ENCODE measurements at places on chromosomes 3 and 15. TPM values are rescaled to one million over a fixed set of nuclear protein-coding genes. Genes with fewer than 3 reads are reported as not detected.
A peak's percentile ranks its signal among the peaks of the same experiment; 100 is the strongest.

DNA sequence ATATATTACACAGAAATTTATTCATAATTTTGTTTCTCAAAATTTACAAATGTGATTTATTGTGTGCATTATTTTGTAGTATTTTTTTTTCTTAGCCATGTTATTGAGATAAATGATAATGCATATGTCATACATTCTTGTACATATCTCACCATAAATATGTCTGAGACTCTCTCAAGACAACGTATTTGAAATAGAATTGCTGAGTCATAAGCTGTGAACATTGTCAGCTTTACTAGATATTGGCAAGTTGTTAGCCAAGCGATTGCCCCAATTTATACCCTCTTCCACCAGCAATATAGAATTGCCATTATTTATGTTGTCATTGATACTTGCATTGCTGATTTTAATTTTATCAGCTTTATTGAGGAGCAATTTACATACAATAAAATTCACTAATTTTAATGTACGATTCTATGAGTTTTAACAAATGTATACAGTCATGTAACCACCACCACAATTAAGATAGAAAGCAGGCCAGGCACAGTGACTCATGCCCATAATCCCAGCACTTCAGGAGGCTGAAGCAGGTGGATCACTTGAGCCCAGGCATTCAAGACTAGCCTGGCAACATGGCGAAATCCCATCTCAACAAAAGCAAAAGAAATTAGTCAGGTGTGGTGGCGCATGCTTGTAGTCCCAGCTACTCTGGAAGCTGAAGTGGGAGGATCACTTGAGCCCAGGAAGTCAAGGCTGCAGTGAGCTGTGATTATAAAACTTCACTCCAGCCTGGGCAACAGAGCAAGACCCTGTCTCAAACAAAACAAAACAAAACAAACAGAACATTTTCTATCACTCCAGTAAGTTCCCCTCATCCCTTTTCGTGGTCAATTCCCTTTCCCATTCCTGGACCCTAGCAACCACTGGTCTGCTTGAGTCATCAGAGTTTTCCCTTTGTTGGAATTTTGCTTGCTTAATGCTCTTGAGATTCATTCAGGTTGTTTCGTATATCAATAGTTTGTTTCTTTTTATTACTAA is 373.1 kb downstream of the MFSD1 start:
- no peak for DNase-seq
- no peaks in the 10 kb centered on the region for H3K4me1 ChIP-seq
- H3K4me3 ChIP-seq = no peak overlapping the region

Gene IL20RB
- not detected for total RNA-seq

GRCh38 chr3:173529062-173529711 is 131.6 kb downstream of the NLGN1 start:
- peak; percentile 26 for DNase-seq
- H3K27ac ChIP-seq = no peak overlapping the region
- no peaks in the 10 kb centered on the region for H3K27me3 ChIP-seq
- no peaks in the 10 kb centered on the region for H3K36me3 ChIP-seq
- no peak overlapping the region for H3K4me3 ChIP-seq

DNA sequence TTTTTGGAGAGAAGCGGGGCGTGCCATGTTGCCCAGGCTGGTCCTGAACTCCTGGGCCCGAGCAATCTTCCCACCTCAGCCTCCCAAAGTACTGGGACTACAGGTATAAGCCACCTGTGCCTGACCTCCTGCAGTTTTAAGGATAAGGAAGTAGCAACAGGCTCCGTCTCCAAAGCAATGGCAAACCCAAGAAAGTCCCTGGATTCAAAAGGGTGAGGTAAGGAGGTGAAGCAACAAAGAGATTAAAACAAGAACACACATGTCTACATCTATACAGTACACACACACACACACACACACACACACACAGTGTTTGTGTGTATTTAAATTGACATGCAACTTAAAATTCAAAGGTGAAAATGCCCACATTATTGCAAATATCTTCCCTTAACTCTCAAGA is 58.9 kb downstream of the ABCC5 start:
- H3K4me3 ChIP-seq = no peak overlapping the region
- H3K4me1 ChIP-seq = no peaks in the 10 kb centered on the region
- no peaks in the 10 kb centered on the region for H3K27me3 ChIP-seq
- no peak overlapping the region for H3K27ac ChIP-seq
- no peak for DNase-seq
- no peaks in the 10 kb centered on the region for H3K36me3 ChIP-seq

GRCh38 chr15:82840166-82840565 is 30.7 kb downstream of the WHAMM start:
- DNase-seq = no peak
- peaks cover 34% of the 10 kb centered on the region for H3K36me3 ChIP-seq
- no peak overlapping the region for H3K4me3 ChIP-seq
- H3K27me3 ChIP-seq = no peaks in the 10 kb centered on the region

Gene ALPK3
- 7.8 TPM for total RNA-seq

DNA sequence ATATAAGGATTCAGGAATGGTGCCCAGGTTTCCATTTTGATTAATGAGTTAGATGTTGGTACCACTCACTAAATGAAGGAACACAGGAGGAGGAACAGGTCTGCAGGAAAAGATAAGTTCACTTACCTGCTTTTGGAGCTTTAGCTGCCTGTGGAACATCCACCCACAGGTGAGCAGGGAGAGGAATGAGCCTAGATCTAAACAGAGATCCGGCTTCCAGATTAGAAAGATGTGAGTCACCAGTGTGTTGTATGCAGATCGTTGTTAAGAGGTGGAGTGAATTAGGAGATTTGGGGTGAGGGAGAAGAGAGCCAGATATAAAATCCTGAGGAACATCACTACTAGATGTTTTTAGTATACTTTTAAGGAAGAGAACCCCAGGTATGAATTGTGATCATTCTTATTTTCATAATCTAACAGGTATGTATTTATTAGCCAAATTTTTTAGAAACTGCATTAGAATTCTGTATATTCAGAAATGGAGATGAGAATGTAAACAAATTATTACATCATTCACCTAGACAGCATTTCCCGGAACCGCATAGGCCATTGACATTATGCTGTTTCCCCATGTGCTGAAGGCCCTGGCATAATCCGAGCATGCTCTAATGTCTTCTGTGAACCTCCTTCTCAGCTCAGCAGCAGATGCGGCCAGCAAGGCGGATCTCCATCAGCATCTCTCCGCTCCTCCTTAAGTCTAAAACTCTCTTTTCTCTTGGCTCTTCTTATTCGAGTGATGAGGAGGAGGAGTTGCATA is 118.2 kb downstream of the KLHL25 start:
- no peaks in the 10 kb centered on the region for H3K36me3 ChIP-seq
- no peaks in the 10 kb centered on the region for H3K27me3 ChIP-seq
- H3K27ac ChIP-seq = no peak overlapping the region
- H3K4me1 ChIP-seq = peaks cover 5% of the 10 kb centered on the region

- no peak for DNase-seq
- H3K27ac ChIP-seq = no peak overlapping the region
- peaks cover 20% of the 10 kb centered on the region for H3K4me1 ChIP-seq
- H3K36me3 ChIP-seq = no peaks in the 10 kb centered on the region
- H3K27me3 ChIP-seq = no peaks in the 10 kb centered on the region
Observed at GRCh38 chr15:77862651-77863104, 214.8 kb downstream of the TBC1D2B start.

Gene LMCD1
- total RNA-seq = 10.9 TPM

DNA sequence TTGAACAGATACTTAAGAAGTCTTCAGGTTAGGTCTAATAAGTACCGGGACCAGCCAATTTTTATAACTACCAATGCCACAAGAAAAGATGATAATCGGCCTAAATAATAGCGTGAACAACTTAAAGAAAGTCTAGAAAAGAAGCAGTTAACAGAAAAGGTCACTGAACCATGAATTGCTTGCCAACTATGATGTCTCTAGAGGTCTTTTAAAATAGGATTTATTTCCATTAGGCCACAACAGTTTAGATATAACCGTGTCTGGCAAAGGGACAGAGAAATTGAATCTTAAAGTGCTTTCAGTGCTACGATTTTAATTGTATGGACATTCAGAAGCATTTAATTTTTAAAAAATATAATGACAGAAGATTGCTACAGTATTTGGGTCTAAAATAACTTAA is 1070.4 kb downstream of the ROBO1 start:
- DNase-seq = no peak
- no peaks in the 10 kb centered on the region for H3K36me3 ChIP-seq
- no peak overlapping the region for H3K4me3 ChIP-seq
- no peaks in the 10 kb centered on the region for H3K4me1 ChIP-seq
- H3K27me3 ChIP-seq = no peaks in the 10 kb centered on the region

GRCh38 chr15:46848704-46849103 is 868.6 kb upstream of the SEMA6D start:
- no peaks in the 10 kb centered on the region for H3K36me3 ChIP-seq
- H3K4me1 ChIP-seq = no peaks in the 10 kb centered on the region
- no peak for DNase-seq
- no peak overlapping the region for H3K4me3 ChIP-seq

GRCh38 chr3:8871306-8871705 is 92.0 kb downstream of the RAD18 start:
- H3K27me3 ChIP-seq = no peaks in the 10 kb centered on the region
- no peak overlapping the region for H3K4me3 ChIP-seq
- H3K27ac ChIP-seq = no peak overlapping the region
- DNase-seq = no peak

Gene ZNF385D
- total RNA-seq = 5.9 TPM

GRCh38 chr15:92061511-92062195 is 208.1 kb downstream of the SLCO3A1 start:
- no peak for DNase-seq
- no peaks in the 10 kb centered on the region for H3K36me3 ChIP-seq
- H3K27me3 ChIP-seq = no peaks in the 10 kb centered on the region

Measured in body of pancreas (tissue), 4 donors.